ENCODE measurements at places on chromosomes 6 and 20.

- DNase-seq = no peak
Measured at GRCh38 chr6:10272591-10272990, 142.3 kb downstream of the TFAP2A start.

DNA sequence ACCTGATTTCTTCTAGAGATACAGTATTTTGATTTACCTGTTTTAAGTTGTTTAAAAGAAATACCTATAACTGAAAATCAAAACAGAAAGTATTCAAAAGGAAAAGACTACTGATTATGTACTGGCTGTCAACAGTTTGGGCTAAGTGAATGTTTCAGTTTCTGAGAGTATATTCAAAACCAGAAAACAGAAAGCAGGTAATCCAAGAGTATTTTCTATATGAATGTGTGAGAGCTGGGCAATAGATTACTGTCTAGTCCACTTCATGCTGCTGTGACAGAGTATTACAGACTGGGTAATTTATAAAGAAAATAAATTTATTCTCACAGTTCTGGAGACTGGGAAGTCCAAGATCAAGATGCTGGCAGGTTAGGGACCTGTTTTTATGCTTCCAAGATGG lies 261.0 kb downstream of the ARHGAP18 start:
- no peak for DNase-seq

DNA sequence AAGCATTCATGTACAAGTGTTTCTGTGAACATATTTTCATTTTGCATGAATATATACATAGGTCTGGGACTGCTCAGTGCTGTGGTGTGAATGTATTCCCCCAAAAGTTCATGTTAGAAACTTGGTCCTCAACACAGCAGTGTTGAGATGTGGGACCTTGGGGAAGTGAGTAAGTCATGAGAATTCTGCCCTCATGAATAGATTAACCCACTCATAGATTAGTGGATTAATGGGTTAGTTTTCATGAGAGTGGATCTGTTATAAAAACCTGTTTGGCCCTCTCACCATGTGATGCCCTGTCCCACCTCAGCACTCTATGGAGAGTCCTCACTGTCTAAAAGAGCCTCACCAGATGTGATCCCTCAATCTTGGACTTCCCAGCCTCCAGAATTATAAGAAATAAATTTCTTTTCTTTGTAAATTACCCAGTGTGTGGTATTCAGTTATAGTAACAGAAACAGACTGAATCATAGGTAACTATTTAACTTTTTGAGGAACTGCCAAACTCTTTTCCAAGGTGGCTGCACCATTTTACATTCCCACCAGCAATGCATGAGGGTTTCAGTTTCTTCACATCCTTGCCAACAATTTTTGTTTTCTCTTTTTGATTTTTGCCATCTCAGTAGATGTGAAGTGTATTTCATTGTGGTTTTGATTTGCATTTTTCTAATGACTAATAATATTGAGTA lies 45.3 kb downstream of the QRSL1 start:
- no peak for DNase-seq

DNA sequence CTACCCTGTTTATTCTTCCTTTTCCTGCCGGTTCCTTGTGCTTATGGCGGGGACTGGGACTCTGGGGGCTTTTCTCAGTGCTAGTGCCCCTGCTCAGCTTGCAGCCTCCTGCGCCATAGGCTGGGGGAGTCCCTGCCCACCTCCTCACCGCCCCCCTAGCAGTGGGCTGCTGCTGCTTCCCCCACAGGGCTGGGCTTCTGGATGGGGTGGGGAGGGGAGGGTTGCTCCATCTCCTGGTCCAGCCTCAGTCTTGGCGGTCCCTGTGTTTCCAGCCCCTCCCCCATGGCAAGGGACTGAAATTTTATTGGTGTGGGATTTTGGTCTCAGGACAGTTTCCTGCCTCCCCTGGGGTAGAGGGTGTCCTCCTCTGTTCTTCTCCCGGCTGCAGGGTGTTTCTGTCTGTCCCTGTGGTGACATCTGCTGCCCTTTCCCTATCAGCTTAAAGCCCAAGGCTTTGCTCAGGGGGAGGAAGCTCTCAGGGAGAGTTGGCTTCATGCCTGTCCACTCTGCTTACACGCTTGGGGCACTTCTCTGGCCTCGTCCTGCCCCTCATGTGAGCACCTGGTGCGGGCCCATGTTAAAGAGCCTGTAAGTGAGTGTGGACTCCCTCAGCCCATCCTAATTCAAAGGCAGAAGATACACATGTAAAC lies 100.6 kb downstream of the HIVEP1 start:
- DNase-seq = no peak

DNA sequence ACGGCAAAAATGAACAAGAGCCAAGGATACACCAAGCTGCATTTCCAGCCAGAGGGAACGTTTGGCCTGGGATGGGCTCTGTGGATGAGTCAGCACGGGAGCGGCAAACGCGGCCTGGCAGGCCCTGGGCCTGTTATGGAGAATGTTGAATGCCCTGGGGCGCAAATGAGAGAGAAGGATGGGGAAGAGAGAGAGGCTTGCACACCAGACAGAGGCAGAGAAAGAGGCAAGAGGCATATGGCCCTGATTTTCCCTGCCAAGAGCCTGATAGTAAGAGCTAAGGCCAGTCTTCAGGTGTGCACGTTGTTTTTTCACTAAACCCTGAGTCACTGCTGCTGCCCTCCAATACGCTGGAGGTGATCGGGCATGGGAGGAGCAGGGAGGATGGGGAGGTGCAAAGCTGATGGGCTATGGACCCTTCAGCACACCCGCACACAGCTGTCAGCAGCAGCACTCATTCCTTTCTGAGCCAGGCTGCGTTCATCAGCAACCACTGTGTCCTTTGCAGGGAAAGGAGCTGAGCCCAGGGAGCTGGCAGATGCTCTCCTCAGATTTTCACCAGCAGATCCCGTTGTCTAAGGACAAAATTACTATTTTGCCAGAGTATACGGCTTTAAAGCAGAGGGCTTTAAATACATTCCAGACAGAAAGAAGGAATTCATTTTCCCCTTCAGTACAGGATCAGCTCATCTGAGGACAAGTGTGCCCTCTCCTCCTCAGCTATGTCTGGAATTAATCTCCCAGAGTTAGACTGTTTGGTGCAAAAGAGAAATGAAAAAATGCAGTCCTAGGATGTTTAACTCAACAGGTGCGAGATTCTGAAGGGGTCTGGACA lies 61.7 kb upstream of the SLC22A23 start:
- no peak for DNase-seq

DNA sequence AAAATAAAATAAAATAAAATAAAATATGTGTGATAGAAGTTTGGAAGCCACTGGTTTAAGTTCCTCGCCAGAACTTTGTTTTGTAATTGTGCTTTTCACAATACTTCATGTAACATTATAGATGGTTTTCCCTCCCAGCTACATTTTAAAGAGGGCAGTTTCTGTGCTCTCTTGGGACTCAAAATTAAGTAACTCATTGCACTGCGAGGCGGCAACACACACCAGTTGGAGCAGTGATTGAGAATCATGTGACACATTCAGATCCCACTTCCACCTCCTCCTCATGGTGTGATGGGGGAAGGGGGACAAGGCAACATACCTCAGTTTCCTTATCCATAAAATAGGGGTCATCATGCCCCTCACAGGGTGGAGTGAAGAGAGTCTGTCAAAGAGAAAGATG lies 7.5 kb downstream of the C2 start:
- no peak for DNase-seq

GRCh38 chr20:10330071-10330470 lies 104.0 kb downstream of the MKKS start:
- DNase-seq = no peak

DNA sequence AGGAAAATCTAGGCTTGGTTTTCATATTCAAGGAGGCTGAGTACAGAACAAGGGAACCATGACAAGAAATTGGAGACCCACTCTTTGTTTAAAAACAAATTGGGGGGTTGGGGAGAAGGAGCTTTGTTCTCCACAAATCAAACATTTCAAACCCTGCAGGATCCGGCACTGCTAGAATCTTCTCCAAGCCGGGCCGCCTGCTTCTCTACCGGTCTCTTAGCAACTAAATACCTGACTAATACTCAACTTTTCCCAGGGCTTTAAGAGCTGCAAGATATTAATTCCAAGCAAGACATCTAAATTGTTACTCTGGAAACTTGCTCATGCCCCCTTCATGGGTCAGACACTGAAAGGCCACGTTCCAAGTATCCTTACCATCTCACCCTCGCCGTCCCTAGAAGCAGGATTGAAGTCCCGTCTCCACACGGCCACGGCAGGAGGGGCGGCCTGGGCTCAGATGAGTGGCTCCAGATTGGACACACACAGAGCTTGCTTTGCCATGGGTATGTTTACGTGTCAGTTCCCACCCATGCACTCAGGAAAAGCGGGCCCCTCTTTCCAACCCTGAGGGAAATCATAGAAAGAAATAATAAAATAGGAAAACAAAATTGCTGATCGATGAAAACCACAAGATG lies 126.4 kb upstream of the CDH4 start:
- no peak for DNase-seq

DNA sequence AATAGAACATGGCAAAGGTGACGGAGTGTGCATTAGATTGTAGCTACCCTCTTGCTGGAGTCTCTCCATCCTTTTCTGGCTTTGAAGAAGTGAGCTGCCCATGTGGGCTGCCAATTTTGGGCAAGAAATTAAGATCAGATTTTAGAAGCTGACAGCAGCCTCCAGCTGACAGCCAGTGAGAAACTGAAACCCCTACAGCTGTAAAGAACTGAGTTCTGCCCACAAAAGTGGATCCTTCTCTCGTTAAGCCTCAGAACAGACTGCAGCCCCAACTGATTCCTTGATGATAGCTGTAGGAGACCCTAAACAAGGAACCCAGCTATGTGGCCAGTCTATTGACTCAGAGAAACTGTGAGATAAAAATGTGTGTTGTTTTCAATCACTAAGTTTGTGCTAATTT lies 134.1 kb downstream of the CD109 start:
- no peak for DNase-seq

- no peak for DNase-seq
Measured at GRCh38 chr6:127618729-127619128, 41.8 kb downstream of the C6orf58 start.

GRCh38 chr6:6600875-6601274 lies 12.4 kb downstream of the LY86 start:
- no peak for DNase-seq

DNA sequence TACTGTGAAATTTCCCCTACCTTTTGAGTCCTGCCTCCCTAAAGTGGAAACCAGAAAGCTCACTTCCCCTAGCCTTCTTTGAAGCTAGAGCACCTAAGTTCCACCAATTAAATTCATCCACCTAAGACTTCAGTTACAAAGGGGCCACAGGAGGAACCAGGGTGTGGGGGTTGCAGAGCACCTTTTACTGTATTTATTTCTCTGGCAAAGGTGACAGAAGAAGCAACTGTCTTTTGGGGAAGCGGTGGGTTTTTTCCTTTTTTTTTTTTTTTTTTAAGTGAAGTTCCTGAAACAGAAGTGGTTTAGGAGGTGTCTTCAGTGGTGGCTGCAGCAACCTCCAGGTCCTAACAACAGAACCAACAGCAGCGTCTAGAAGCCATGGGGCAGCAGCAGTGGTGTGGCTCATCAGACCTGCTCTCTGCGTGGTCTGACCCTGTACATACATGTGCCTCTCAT lies 13.1 kb downstream of the PSMB9 start:
- DNase-seq = no peak

GRCh38 chr20:56158489-56158888 lies 90.0 kb upstream of the MC3R start:
- DNase-seq = no peak

DNA sequence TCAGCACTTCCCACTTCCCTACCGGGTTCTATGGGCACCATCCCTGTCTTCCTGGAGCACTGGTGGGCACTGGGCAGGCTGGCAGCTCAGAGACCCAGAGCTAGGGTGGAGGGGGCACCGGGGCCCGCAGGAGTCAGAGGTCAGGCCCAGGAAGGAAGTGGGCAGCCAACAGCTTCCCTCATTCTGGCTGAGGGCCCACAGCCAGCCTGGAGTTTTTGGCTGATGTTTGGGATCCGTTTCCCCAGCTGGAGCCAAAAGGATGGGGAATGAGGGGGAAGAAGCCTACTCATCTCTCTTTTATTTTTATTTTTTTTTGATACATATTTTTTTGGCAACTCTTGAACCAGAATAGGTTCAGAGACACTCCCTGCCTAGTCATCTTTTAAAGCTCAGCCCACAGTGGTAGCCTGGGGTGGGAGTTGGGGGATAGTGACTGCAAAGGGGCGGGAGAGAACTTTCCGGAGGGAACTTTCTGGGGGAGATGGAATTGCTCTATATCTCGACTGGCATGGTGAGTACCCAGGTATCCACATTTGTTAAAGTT lies 54.2 kb upstream of the MLN start:
- no peak for DNase-seq

GRCh38 chr6:96110878-96111277 lies 95.1 kb downstream of the FUT9 start:
- no peak for DNase-seq

- DNase-seq = no peak
Measured at GRCh38 chr6:170076466-170077165, 214.3 kb downstream of the DLL1 start.

- DNase-seq = no peak
Measured at GRCh38 chr20:46946181-46946624, 51.6 kb downstream of the EYA2 start.

GRCh38 chr6:133502441-133503335 lies 261.5 kb downstream of the EYA4 start:
- DNase-seq = no peak

- DNase-seq = no peak
Measured at GRCh38 chr20:47785854-47786764, 828 bp upstream of the SULF2 start.

- DNase-seq = no peak
Measured at GRCh38 chr6:139985236-139985815, 610.9 kb upstream of the CITED2 start.

DNA sequence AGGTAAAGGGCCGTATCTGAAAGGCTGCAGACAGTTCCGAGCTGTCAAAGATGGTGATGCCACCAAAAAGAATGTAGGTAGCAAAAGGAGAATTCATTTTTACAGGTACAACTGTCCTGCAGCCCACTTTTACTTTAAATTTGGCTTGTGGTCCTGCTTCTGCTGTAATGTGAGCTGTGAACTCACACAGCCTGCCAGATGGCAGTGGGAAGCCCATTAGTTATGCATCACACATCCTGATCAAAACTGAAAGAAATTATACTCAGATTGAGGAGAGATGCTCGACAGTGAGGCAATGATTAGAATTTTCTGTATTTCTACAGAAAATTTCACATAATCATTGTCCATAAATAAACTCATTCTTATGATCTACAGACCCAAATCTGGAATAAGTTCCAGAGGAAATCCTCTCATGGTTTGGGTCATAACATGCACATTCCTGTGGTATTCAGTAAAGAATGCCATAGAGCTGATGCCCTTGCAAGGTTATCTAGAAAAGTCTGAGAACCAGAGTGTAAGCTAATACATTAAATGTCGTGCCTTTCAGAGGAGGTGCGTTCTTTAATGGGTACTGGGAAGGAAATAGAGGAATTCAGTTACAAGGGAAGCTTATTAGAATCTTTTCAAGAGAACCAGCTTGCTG lies 23.9 kb upstream of the E2F3 start:
- no peak for DNase-seq

- no peak for DNase-seq
Measured at GRCh38 chr20:26169506-26169905, 472.9 kb upstream of the ZNF337 start.

GRCh38 chr20:43987531-43987930 lies 72.9 kb downstream of the TOX2 start:
- DNase-seq = no peak

GRCh38 chr6:80771941-80772340 lies 665.5 kb downstream of the BCKDHB start:
- DNase-seq = no peak
